Astrocyte of the spinal cord (primary cell): ENCODE measurements at places on chromosomes 16 and 17.
A peak's percentile ranks its signal among the peaks of the same experiment; 100 is the strongest.

GRCh38 chr17:8126491-8127066 is 2.7 kb upstream of the HES7 start:
- DNase-seq, result peak; percentile 59

DNA sequence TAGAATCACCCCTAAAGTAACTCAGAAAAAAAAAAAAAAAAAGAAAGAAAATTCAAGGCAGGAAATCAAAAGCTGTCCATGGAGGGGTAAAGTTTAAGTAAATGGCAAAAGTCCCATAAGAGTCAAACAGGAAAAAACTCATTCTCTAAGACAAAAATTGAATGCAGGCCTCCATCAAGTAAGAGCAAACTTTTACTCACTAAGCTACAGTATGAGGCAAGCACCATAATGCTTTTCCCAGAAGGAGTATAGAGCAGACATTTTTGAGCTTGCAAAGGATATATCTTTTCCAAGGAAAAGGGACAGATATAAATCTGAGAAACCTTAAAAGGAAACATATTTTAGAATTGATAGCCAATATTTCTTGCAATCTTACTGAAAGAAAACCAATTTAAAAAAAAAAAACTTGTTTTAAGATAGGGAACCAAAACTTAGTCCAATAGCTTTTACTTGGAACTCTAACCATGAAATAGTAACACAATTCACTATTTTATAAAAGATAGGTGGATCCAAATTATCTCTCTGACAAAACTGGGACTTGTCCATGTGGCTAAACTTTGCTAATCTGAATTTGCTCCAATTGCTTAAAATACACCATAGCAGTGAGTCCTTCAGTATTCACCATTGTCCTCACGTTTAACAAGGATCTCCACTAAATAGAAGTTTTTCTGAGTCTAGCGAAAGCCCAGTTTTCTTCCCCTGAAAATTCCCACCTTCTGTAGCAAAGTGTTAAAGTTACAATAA is 99.8 kb downstream of the CDH11 start:
- DNase-seq, result no peak

DNA sequence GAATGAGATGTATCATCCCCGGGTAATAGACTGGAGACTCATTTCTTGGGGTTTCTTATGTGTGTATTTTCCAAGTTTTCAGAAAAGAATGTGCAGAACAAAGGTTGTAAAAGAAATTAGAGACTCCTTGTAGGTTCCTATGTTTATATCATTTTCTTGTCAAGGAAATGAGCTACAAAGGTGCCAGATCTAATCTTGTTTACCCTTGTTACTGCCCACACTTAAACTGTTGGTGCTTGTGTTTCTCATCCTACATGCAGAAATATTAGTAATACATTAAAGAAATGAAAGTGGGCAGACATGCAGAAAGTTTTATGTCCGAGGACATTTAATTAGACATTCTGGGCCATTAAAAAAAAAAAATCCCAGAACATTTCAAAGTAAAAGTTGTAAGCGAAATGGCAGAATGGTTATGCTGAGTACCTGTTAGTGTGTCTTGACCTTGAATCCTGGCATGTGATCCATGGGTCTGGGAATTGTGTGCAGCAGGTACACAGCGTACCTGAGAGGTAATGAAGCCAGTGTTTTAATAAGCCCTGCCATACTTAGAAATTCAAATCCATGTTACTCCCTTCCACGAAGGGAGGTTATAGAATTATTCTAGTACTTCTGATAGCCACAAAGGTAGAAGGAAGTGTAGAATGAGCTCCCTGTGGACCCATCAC is 62.6 kb upstream of the CACNG5 start:
- no peak for DNase-seq

GRCh38 chr16:7332611-7333010 is at the start of gene RBFOX1:
RBFOX1 (plus strand) TSS chr16:7332845.
- DNase-seq, result no peak

- DNase-seq, result no peak
Observed at GRCh38 chr16:81706327-81707295, 72.5 kb upstream of the PLCG2 start.
